ENCODE measurements at places on chromosomes 12 and 14. TPM values are rescaled to one million over a fixed set of nuclear protein-coding genes. Genes with fewer than 3 reads are reported as not detected.

DNA sequence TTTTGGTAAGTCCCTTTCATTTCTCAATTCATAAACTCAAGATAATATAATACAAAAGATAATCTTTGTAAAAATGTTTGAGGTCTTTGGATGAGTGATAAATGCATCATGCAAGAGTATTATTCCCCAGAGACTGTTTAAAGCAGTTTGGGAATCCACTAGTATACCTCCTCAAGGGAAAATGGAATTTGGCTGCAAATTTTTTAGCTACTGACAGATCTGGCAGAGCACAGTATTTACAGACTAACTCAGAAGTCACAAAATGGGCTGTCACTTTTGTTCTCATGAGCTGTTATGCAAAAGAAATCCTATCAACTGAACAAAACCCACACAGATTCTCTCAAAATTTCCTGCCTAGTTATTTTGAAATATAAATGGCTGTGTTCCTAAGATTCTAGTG, 9.9 kb downstream of the SPIC start:
- DNase-seq, result no peak

DNA sequence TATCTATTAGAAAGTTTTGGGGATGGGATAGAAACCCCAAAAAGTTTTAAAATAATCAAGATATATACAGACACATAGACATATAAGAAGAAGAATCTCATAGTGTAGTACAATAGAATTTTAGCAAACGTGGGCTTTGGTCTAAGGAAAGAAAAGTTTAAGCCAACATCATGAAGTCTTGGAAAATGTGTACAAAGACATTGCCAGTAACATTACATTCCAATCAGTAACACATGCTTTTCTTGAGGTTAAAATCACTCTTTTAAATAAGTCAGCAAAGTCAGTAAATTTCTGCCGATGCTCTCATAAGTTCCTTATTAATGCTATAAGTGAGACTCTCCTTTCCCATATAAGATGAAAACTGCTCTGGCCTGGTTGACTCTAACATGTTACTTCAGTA, 201.1 kb upstream of the LRIG3 start:
- no peak for DNase-seq

DNA sequence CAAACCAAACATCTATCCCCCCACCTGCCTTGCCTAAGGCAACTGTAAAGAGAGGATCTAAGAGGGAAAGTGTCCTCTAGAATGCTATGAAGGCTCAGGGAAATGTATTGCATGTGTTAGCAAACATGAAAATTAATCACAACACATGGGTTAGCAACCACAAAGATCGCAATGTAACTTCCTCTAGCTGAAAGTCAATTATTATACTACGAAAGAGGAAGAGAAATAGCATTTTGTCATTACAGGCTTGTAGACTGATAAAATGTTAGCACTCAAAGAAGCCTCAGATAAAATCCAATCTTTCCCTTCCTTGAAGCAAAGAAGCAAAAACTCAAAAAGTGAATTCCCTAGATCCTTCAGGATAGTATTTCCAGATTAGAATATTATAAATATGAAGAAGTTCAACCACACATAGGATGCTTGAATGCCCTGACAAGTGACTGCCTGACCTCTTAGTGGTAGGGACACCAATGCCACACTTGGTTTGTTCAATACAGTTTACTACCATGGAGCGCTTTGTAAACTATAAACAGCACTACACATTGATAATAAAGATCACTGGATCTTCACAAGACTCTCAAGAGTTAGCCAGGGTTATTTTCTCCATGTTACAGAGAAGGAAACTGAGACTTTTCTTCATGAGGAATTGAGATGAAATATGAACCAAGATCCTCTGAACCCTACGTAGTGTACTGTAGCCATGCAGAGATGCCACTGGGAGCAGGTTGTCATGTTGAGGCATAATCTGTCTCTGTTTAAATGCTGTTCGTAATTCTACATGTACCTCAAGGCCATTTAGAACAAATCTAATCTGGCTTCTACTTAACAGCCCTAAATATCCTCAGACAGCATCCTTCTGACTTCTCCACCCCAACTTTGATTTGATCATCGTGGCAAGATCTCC, 100.7 kb downstream of the ITPR2 start:
- DNase-seq, result no peak

- no peak for DNase-seq
Measured at GRCh38 chr12:120421701-120422100, 16.2 kb upstream of the COX6A1 start.

DNA sequence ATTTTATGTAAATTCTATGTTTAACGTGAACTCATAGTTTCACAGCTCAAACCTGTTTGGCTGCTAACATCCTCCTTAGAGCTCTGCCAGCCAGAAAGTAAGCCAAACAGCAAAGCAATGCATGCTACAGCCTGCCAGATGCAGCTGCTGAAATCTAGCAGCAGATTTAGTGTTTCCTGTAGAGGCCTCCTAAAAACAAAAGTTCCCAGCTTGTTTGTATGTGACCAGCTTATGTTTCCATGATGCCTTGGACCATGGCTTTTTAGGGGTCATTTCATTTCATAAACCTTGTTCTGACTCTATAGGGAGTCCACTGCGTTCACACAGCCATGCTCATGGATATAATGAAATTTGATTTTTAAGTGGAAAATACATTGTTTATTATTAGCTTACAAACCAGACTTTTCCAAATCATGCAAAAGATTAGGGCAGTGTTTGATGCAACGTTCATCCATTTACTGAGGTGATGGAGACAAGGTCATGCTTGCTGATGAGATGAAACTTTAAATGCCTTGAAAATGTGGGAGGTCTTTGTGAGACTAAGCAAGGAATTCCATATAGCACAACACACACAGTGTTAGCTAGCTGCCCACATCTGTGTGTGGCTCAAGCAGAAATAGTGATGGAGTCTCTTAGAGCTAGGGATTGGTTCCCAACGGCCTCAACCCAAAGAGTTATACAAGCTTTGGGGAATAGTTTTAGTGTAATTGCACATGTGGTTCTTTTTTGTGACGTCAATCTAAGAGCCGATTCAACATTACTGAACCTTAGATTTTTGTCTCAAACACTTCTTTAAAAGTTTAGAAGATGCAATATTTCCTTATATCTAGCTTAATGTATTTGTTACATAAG, 157.5 kb upstream of the LRIG3 start:
- no peak for DNase-seq

DNA sequence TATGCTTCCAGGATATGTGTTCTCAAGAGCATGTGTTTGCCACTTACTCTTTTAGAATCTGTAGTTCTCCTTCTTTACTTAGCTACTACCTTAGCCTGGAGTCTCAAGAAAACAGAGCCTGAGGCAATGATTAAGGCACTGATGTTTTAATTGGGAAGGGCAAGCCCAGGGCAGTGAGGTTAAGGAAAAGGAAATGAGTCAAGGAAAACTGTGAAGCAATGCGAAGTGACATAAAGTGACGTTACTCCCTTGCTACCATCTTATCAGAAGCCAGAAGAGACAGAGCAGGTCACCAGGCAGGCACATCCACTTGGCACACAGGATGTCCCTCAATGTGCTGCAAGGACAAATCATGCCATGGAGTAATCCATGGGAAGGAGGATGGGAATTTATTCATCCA, 11.3 kb upstream of the EML5 start:
- no peak for DNase-seq

The TCTN2 gene
- polyA plus RNA-seq, result 12.5 TPM

GRCh38 chr12:62292761-62293344, 32.6 kb downstream of the USP15 start:
- DNase-seq, result no peak

- DNase-seq, result peak; percentile 92
Measured at GRCh38 chr12:49331380-49332222, 5.4 kb downstream of the C1QL4 start.

GRCh38 chr12:83709899-83710298, 1023.2 kb downstream of the TMTC2 start:
- DNase-seq, result no peak

The SLC38A4 gene
- 7.4 TPM for polyA plus RNA-seq

- DNase-seq, result peak; percentile 79
Measured at GRCh38 chr14:57865403-57866198, at the start of gene SLC35F4. TSS of gene SLC35F4 (minus strand) at chr14:57866092.

DNA sequence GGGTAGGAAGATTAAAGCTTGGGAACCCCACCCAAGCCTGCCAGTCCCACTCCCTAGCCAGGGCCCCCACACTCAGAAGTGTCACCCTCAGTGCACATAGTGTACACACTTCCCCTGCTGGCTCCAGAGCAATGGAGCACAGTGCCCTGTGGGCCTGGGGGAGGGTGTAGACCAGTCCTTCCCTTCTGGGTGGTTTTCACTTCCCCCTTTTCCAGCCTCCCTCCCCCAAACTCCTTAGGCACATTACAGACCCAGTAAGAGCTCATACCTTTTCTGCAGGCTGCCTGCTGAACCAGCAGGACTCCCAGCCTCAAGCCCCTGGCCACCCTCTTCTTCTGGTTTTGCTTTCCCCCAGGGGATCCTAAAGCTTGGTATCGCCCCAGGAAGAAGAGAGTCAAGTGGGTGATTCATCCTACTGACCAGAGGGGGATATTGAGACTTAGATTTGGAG, at the start of gene ZNF385A:
TSS of gene ZNF385A (minus strand) at position 143 of the 451 bp plus-strand sequence. CDS start 219 bp downstream, outside the sequence.
- DNase-seq, result no peak

DNA sequence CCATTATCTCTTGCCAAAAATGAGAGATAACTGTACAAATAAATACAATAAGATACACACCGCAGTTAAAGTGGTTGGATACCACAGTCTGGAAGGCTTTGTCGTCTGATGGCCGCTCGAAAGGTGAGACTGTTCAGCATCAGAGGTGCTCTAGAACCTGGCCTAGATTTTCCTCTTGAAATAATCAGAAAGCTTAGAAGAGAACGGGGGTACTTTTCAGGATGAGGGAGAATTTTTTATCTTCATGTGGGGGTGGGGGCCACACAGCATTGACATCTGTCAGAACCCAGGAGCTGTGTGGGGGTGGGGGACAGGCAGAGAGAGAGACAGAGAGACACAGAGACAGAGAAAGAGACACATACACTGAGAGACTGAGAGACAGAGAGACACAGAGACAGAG, 90.5 kb downstream of the GALNT9 start:
- no peak for DNase-seq

DNA sequence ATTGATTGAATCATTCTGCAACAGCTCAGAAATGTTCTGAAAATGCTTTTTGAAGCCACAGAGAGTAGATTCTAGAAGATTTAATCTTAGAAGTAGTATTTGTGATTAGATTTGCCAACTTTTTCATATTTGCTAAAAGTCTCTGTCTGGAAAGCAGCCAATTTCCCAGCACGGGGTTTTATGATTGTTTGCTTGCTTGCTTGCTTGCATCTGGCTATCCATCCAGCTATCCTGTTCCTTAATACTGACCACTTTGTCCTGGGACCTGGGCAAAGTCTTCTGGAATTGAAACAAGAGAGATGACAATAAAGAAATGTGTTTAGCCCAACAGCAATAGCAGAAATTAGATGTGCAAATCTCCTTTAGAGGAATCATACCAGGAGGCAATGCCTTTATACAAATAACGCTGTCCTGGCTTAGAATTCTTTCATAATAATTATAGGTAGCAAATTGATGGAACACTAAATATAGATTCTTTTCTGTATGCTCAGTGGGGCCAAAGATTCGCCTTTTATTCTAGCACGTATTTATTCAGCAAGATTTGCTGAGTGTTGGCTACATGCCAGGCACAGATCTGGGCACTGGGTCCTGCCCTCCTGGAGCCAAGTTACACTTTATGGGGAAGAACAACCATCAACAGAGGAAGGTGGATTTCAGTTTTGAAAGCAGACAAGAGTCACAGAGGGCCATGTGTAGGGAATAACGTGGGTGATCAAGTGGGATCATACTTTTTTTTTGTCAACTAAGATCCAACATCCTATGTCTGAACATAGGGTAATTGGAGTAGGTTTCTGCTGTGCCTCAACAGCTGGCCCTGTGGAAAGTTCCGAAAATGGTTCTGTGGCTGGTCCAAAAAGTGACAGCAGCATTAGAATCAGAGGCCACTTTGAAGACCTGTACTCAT, 25.3 kb downstream of the MYBPC1 start:
- no peak for DNase-seq

DNA sequence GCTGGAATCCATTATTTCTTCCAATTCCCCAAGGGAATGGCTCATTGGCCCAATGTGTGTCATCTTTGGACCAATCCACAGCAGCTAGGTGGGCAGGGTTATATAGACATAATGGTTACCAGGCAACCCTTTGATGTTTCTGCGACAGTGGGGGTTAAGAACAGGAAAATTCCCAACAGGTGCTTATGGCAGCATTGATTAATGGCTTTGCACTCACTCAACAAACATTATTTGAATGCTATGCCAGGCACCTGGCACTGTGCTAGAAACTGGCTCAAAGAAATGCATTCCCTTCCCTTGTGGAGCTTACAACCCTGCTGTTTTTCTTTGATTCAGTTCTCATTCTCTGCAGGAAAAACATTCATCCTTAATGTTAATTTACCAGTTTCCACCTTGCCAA, 1221.0 kb downstream of the AACS start:
- DNase-seq, result no peak

GRCh38 chr12:78210506-78210860, 379.8 kb downstream of the NAV3 start:
- DNase-seq, result no peak

DNA sequence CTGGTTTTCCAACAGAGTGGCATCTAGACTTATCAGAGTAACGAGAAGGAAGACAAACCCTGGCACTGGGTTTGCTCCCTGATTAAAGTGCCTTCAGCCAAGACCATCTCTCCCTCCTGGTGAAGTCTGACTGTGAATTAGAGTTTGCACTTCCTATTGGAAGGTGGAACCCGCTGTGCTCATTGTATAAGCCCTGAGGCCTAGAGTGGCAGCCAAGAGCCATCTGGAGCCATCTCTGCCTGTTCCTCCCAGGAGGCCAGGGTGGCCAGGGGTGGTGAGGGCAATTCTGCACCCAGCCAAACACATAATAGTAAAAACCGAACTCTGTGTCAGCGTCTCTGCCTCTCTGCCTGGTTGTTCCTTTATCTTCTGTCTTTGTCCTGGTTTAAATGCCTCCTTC, 25.0 kb downstream of the MFAP5 start:
- DNase-seq, result no peak
